ENCODE measurements at places on chromosomes 7 and 10. TPM values are rescaled to one million over a fixed set of nuclear protein-coding genes. Genes with fewer than 3 reads are reported as not detected.
A peak's percentile ranks its signal among the peaks of the same experiment; 100 is the strongest.

The PNLIP gene
- not detected for polyA plus RNA-seq

The PCLO gene
- polyA plus RNA-seq, result 1.9 TPM

The LIPN gene
- polyA plus RNA-seq, result not detected

The VSIR gene
- polyA plus RNA-seq, result 36.8 TPM

DNA sequence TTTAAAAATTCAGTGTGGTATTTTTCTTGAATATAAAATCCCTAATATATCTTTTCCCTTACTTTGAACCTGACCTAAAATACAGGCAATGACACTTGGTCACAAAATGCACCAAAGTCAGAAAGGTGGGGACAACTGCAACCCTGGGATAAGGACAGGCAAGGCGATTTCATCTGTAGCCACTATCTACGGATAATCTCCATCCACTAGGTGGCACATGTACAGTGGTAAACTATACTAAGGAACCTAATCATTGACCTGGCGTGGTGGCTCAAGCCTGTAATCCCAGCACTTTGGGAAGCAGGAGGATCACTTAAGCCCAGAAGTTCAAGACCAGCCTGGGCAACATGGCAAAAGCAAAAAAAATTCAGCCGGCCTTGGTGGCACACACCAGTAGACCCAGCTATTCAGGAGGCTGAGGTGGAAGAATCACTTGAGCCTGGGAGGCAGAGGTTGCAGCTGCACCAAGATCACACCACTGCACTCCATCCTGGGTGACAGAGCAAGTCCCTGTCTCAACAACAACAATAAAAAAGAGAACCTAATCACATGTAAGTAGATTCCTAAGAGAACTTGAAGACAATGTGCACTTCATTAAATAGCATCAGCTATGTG, 98.9 kb downstream of the KMT2C start:
- no peak for DNase-seq

DNA sequence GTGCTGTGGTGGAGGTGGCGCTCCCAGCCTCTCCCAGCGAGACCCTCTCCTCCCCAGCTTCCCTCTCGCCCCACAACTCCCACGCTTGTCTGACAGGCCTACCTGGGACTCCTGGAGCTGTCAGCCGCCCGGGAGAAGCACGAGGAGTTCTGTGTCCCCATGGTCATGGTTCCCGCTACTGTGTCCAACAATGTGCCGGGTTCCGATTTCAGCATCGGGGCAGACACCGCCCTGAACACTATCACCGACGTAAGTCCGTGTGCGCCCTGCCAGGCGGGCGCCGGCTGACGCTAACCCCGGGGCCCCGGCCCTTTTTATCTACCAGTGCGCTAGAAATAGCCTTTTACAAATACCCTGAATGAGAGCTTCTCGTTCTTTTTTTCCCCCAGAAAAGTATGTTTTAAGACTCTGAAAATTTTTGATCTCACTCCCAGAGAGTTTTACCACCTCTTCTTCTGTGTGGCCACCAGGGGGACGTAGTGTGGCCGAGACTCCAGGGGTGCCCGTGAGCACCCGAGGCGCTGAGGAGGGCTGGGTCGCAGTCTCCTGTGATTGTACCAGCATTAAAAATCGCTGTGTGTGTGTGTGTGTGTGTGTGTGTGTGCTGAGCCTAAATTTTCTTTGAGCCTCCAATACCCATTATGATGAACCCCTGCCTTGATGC, 52.6 kb downstream of the PFKP start:
- DNase-seq, result peak; percentile 55

DNA sequence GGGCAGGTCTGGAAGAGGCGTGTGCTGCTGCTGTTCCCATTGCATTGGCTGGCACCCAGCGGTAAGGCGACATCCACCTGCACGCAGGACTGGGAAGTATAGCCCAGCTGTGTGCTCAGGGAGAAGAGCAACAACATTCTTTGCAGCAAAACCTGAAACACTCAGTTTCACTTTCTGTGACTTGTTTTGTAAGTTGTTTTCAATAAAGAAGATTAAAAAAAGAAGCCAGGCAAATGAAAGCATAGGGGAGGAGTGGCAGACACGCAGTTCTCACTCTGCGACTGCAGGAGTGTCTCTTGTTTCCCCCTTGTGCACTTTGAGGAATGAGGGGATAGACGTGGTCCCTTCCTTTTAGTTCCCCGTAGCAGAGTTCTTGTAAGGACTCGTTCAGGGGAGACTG, 5.8 kb downstream of the FBH1 start:
- no peak for DNase-seq
